ENCODE measurements at places on chromosomes 5 and 9.

- DNase-seq, result no peak
These were observed 464 bp downstream of the CEMIP2 start for GRCh38 chr9:71767776-71768321.

DNA sequence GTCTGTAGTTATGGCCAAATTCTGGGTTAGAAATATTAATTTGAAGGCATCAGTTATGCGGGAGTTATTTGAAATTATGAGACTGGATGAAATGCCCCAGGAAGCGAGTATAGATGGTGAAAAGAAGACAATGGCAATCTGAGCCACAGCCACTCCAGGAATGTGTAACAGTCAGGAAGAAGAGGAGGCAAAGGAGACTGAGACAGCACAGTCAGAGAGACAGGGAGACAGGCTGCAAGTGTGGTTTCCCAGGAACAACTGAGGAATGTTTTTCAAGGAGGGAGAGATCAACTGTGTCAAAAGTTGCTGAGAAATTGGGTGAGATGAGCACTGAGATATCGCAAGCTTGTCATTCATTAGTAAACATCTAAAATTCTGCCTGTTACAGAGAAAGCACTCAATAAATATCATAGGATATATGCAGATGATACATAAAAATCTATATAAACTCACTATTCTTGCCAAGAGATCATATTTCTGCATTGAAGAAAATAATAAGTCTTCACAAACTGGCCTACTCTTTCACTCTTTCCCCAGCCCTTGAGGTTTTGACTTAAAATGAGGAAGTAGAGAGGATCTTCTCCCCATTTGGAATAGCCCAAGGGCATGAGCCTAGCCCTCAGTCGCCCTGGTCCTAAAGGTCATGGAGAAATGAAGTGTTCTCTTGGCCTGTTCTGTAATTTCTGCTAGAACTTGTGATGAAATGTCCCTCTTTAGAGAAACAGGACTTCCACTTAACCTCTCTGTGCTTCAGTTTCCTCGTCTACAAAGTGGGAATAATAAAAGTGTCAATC lies 48.5 kb upstream of the RLN1 start:
- peak; percentile 1 for DNase-seq

DNA sequence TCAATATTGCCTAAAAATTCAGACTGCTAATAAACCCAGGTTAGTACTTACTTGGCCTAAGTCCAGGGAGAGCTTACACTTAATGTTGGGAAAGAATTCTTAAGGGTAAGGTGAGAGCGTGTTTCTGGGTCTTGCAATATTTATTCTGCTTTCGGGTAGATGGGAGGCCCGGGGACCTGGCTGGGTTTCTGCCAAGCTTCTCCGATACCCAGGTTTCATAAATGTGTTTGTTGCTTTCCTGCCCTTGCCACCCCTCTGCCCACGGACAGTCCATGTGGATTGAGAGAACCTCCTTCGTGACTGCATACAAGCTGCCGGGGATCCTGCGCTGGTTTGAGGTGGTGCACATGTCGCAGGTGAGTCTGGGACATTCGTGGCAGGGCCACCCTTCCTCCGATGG lies 48.4 kb upstream of the FOXI1 start:
- no peak for DNase-seq

- no peak for DNase-seq
These were observed 14.5 kb upstream of the AUH start for GRCh38 chr9:91376239-91376638.

DNA sequence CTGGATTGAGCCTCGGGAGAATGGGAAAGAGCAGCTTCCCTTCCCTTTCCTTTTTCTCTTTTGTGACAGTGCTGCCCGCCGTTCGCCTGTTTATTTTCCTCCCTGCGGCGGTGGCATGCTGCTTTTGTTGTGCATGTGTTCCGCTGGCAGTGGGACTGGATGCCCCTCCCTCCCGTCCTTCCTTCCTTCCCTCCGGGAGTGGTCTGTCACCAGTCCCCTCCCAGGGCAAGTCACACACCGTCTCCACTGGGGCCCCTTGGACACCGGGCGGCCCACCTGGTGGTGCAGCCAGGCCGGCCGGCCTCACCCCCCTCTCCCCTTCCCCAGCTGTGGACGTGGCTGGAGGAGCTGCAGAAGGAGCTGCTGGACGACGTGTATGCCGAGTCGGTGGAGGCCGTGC lies 214.7 kb downstream of the TRIO start:
- no peak for DNase-seq

DNA sequence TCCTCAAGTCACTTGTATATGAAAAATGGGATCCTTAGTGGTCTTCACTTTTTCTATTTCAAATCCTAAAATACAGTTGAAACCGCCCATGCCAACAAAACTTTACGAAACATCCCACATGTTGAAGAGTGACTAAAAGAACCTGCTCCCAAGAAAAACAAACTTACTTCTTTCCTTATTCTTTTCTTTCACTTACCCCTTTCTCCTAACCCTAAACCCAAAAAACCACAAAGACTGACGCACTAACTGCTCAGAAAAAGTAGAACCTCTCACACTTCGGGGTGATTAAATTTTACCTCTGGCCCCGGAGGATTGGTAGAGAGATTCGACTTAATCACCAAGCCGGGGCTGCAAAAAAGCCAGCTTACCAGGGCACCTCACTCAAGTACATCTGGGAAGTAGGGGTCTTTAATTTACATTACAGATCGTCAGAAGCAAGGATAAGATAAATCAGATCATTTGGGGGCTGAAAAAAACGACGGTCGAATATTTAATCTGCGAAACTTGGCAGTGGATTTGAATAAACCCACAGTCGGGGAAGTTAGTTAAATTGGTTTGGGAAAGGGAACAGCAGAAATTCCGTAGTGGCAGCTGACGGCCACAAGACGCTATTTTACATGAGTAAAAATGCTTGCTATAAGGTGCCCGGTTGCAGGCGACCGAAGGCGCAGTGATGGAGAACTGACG lies 1.3 kb downstream of the CDO1 start:
- DNase-seq, result peak; percentile 21

GRCh38 chr9:4297786-4298254 lies 2.0 kb downstream of the GLIS3 start:
- peak; percentile 18 for DNase-seq

- no peak for DNase-seq
These were observed 82.1 kb downstream of the CCDC192 start for GRCh38 chr5:127785098-127785927.

- DNase-seq, result no peak
These were observed 86.5 kb downstream of the ANGPTL2 start for GRCh38 chr9:127035948-127036347.

- no peak for DNase-seq
These were observed 40.4 kb upstream of the MACIR start for GRCh38 chr5:103218164-103218563.

DNA sequence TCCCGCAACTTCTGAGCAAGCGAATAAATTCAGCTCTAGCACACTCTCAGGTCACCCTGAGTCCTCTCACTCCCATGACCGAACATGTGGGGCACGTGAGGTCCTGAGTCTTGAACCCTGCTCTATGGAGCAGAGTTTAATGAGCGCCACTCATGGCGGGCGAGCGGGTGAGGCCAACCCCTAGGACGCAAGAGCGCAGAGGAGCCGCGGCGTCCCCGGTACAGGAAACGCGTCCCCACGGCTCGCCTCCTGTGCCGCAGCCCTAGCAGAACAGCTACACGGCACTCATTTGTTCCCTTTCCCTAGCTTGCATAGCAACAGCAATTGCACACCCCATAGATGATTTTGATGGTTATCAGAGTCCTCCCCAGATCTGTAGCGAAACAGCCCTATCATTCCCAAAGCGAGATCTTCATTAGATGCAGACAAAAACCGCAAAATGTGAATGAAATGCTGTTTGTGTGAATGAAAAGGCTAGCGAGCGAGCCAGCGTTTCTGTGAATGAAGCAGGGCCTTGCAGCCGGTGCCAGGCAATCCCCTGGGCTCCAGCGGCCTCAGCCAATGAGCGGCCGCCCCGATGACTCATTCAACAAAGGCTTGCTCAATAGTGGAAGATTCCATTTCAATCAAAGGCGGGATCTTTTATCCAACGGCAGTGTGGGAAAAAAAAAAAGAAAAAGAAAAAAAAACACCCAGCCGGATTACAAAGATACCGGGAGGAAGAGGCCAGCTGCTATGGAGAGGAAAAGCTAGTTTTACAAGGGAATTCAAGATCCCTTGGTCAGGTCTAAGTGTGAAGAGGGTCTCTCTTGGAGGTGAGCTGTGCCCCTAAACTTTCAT lies 1.5 kb upstream of the SHC3 start:
- peak; percentile 91 for DNase-seq

DNA sequence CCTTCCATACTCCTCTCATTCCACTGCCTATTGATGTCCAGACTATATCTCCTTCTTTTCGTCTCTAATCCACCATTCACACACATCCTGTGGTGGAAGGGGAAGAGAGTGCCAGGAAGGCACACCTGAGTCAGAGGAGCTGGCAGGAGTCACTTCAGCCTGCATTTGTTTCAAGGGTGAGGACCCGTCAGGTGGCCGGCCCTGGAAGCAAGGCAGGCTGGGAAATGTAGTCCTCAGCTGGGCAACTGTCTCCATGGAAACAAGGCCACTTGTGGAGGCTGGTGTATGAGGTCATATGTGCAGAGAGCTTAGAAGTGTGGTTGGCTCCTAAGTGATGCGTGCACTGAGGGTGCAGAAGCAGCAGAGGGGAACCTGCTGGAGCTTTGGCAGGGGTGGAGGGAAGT lies 278.4 kb downstream of the NSG2 start:
- no peak for DNase-seq

- no peak for DNase-seq
These were observed 8.4 kb downstream of the SLC1A3 start for GRCh38 chr5:36614657-36615308.

GRCh38 chr9:117546894-117547678 lies 132.2 kb upstream of the ASTN2 start:
- DNase-seq, result no peak

DNA sequence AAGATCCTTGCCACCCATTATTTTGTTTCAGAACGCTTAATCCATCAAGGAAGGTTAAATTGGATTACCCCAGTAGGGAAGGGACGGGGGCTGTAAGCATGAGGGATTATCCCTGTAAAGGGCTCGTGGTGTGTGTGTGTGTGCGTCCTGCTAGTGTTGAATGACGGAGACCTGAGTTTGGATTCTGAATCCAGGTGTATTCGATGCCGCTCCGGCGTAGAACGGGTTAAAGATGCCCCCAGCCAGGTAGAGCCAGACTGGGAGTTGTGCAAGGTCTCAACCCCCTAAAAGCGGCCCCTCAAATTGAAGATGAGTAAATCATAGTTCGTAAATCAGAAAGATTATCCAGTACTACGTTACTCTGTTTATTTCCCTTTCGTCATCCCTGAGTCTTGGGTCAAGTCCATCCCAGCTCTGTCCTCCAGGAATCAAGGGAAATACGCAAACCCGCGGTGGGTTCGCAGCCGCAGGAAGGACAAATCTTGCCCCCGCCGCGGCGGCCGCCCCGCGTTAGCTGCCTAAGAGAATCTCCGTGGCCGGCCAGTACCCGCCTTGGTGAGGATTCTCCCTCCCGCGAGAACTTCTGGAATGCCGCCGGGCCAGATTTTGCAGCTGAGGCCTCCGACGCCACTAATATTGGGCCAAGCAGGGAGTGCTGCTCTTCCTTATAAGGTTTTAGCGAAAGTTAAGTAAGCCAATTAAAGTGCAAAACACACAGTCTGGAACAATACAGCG lies 586 bp upstream of the MTAP start:
- DNase-seq, result no peak

DNA sequence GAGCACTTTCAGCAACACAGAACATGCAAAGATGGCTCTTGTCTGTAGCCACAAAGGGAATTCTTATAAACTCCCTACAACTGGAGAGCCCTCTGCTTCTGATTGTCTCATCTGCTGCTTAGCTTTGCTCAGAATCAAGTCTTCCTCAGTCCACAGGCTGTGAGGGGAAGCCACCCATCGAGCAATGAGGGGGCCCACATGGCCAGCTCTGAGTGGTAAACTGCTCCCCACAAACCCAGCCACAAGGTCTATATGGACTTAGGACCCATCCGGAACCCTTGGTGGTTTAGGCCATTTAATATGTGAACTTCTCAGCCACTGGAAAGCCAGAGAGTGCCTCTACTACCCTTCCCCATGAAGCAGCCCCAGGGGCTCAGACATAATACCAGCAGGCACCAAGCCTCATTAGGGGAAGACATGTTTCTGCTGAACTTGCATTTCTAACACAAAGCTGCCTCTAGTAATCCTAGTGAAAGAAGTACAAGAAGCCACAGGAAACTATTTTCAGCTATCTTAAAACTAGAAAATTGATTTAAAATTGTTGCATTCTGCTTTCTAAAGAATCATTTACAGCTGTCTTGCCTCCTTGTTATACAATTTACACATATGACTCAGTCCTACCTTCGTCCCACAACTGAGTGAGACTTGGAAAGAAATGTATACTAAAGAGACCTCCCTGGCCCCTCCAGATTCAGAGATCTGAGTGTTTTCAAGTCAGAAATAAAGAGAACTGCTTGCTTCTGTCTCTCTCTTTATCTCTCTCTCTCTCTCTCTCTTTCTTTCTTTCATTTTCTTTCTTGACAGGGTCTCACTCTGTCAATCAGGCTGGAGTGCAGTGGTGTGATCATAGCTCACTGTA lies 90.2 kb downstream of the ESM1 start:
- no peak for DNase-seq

GRCh38 chr5:33637011-33637410 lies 196.2 kb downstream of the TARS1 start:
- DNase-seq, result no peak

GRCh38 chr9:93948441-93949072 lies 6.6 kb downstream of the BARX1 start:
- no peak for DNase-seq

GRCh38 chr5:109935833-109936490 lies 246.2 kb downstream of the MAN2A1 start:
- no peak for DNase-seq

DNA sequence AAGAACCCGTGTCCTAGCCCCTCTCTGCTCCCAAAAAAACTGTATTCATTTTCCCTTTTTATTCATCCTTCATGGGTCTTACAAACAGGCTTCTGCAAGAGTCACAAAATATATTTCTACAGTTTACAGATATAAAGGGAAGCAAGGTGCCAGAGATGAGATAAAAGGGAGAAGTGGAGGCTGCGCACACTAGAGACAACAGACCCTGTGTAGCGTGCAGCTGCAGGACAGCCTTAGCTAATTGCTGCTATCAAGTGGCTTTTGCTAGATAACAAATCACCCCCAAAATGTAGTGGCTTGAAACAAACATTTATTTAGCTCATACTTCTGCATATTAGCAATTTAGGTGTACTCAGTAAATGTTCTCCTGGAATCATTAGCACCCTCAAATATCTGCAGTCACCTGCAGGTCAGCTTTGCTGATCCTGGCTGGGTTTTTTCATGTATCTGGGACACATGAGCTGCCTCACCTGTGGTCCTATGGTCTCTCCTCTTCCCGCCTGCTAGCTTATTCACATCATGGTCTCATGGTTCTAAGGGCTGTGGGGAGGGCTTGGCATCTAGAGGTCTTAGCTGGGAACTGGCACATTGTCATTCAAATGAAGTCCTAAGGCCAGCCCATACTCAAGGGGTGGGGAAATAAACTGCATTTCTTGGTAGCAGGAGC lies 29.4 kb downstream of the ARHGEF37 start:
- DNase-seq, result no peak

- no peak for DNase-seq
These were observed 192.2 kb downstream of the PAPPA start for GRCh38 chr9:116345817-116346216.
